ENCODE measurements at places on chromosomes 12 and 14. TPM values are rescaled to one million over a fixed set of nuclear protein-coding genes. Genes with fewer than 3 reads are reported as not detected.

GRCh38 chr14:56206596-56206995 is 88.4 kb downstream of the PELI2 start:
- DNase-seq = no peak

DNA sequence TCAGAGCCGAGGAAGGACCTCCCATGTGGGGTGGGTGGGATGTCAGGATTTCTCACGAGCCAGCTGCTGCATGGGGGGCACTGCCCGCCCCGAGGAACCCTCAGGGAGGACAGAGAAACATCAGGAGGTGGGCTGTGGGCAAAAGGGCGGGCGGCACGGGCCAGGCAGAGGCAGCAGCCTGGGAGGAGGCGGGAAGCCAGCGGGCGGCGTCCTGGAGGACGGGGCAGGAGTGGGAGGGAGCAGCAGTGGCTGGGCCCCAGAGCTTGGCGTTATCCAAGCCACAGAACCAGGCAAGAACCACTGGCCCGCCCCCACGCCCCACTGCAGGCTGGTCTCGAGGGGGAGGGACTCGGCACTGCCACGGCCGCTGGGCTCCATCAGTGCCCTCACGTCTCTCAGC is 2.4 kb downstream of the C14orf180 start:
- no peak for DNase-seq

DNA sequence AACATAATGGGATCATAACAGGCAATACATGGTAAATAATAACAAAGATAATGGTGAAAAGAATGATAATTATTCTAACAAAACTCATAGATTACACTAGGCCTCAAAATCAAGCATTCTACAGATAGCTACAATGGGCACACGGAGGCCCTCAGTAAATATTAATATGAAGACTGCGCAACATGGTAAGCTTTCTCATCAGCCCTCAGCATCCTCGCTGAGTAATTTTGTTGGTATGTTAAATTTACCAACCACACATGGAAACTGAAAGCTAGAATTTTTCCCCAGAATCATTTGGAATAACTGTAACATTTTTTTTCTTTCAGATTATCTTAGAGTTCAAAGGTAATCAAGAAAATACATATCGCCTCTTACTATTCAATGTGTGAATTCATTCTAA is 74.2 kb upstream of the PYGL start:
- DNase-seq = no peak

- DNase-seq = no peak
Observed at GRCh38 chr12:64030155-64030554, 185.7 kb downstream of the SRGAP1 start.

GRCh38 chr14:101624536-101624935 is 63.2 kb downstream of the DIO3 start:
- no peak for DNase-seq

- DNase-seq = no peak
Observed at GRCh38 chr12:83190631-83191390, 504.1 kb downstream of the TMTC2 start.

- peak; percentile 15 for DNase-seq
Observed at GRCh38 chr12:120126635-120127005, 10.1 kb upstream of the RAB35 start.

- DNase-seq = no peak
Observed at GRCh38 chr14:89202413-89203190, 214.4 kb downstream of the FOXN3 start.

GRCh38 chr12:7137908-7138307 is 7.7 kb downstream of the CLSTN3 start:
- no peak for DNase-seq

- no peak for DNase-seq
Observed at GRCh38 chr12:119052001-119052400, 70.7 kb downstream of the SRRM4 start.

- DNase-seq = no peak
Observed at GRCh38 chr12:104605685-104606084, 148.9 kb downstream of the CHST11 start.

DNA sequence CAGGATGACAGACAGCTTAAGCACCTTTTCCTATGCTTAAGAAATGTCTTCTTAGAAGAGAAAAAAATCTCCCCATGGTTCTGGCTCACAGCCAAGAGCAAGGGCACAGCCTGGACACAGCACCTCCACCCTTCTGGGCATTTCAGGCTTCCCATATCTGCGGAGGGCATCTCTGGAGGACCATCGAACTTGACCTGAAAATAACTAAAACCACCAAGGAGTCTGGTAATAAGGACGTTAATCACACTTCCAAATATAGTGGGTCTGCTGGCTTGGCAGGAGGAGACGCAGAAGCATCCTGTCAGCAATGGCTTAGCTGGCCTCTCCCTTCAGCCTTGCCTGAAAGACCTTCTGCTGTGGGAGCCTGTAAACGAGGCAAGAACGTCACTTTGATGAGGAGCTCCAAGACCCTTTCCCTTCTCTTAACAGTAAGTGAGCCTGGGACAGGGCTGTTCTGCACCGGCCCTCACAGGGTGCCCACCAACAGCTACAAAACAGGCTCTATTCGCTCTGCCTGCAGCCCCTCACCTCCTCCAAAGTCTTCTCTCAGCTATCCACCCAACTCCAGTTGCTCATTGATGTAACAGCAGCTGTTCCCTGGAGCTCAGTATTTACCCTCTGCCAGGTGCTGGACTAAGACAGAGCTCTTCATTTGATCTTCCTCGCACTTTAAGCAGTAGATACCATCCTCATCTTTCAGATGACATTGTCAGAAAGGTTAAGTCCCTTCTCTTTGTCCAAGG is 13.2 kb downstream of the SETD3 start:
- DNase-seq = no peak

DNA sequence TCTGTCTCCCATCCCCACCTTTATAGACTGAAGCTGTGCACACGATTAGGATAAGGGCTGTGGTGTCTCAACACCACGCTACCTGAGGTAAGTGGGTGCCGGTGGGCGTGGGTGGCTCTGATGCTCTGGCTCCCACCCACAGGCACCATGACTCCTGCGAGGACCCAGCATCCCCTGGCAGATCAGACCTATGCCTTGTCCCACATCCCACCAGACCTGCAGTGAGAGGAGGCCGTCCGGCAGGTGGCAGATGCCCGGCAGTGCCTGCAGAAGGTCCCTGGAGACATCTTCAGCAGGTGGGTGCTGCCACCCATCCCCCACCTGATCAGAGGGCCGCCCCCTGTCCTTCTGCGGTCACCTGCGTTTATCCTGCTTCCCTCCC is 104.4 kb upstream of the PRB2 start:
- no peak for DNase-seq

GRCh38 chr12:53795927-53796326 is 44.1 kb upstream of the CISTR start:
- DNase-seq = no peak

DNA sequence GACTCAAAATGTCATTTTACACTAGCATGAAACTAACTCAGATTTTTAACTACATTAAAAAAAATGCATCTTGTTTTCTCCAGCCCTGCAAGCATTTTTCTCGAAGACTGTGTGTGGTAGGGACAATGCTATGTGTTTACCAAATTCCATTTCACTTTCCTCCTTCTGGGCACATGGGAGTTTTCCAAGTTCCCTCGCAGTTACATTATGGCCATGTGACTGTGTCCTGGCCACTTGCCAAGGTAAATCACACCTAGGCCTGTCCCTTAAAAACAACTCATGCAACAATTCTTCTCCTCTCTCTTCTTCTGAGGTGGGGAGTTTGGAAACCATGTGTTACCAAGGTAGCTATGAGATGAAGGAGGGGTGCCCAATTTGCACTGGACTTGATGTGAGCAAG is 108.7 kb downstream of the SYT10 start:
- no peak for DNase-seq

DNA sequence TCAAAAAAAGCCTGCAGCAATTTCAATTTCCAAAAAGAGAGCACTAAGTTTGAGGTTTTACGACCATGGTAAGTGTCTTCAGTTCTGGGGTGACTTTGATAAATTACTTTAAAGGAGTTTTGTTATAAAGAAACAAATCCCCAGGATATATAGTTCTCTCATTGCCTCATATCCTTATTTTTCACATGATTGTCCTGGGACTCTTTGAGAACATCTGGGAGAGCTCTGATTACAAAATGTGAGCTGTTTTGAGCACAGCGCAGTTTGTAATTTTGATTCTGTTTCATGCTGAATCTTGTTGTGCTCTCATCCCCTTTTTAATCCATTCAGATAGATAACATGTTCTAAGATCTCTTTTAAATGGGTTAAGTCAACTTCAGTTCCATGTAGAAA is 67.7 kb upstream of the DCN start:
- peak; percentile 83 for DNase-seq

DNA sequence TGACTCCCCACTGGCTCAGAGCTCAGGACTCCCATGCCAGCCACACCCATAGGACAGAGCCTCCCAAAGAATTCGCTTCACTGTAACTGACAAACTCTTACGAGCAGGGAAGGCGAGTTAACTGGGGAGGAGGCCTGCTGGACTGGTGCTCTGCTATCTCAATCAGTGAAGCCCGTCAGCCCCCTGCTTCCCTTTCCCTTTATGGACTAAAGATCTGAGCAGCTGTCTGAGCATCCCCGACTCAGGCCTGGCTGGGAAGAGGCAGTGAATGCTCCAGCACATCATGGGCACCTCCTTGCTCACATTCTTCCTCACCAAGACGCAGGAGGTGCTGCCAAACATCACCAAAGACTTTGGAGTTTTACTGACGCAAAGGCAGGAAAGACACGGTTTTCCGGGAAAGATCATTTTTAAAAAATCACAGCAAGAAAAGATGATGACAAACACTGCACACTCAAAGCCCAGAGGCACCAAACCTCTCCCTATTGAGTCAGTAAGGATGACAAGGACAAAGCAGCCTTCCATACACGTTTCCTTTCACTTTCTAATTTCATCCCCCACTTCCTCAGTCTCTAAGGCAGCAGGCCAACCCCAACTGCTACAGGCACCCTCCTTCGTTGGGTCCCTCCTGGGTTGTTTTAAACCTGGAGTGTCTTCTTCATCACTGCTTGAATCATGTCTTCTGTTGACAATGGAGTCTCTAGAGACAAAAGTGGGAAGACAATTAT is 45.0 kb upstream of the P2RX7 start:
- no peak for DNase-seq

OR6C1 gene
- polyA plus RNA-seq = not detected

MIP gene
- polyA plus RNA-seq = not detected

LRRC43 gene
- 0.26 TPM for polyA plus RNA-seq

RAD52 gene
- polyA plus RNA-seq = 36.5 TPM

ENDOU gene
- polyA plus RNA-seq = 0.12 TPM

NID2 gene
- 92.5 TPM for polyA plus RNA-seq

CMA1 gene
- not detected for polyA plus RNA-seq

TAMALIN gene
- polyA plus RNA-seq = 11.9 TPM

Measured in muscle of arm (tissue), 14 donors.